NCI-H2107 (cell line): ENCODE measurements at places on chromosomes 5 and 9.

- DNase-seq: no peak
These were observed 194.5 kb downstream of the TRIO start for GRCh38 chr5:14337593-14337992.

DNA sequence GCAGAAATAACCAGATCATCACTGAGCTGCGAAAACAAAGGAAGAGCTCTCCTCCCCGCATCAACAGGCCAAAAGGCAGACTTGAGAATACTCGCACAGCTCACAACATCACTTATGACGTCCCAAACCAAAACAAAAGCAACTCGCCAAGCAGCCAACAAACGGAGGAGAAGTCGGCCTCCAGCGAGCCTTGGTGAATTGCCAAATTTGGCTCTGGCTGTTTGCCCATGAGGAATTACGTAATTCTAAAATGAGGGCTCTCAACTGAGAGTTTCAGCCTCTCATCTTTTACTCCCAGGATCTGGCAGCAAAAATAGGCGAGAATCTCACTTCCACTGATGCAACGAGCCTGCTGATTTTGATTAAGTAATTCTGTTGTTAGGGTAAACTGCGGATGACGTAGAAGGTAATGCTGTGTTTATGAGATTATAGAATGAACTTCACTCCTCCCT, 51.7 kb upstream of the SEMA6A start:
- DNase-seq: peak; percentile 15

GRCh38 chr9:14423815-14424261, 109.9 kb upstream of the NFIB start:
- no peak for DNase-seq

DNA sequence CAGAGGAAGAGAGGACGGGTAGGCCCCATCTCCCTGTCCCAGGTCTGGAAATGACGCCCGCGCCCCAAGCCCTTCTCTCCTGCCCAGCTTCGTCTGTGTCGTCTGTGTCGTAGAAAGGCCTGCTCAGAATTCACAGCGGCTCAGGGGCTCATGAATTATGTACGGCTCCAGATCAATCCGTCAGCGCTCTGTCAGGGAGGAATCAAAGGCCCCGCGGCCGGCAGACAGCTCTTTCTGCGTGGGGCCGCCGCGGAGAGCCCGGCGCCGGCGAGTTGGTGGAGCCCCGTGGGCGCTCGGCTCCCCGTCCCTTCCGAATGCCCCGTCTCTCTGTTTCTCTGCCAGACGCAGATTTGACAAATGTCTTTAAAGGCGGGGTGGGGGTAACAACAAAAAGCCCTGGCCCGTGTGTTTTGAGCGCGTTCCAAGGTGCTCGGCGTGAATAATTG, 83.8 kb upstream of the RAPGEF1 start:
- DNase-seq: no peak

DNA sequence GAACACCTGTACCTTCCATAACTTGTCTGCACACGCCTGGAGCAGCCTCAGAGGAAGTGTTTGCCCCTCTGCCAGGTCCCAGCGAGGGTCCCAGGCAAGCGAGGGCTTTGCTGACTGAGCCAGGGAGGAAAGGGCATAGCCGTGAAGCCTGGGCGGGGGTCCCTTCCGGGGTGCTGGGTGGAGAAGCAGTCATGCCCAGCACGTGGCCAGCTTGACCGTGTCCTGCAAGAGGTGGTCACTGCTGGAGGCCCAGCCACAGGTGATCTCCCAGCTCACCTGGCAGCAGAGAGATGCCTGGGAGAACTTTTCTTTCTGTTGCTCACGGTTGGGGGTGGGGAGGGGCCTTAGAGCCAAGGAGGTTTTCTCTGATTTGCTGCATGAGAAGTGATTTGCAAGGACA, 195.3 kb downstream of the CACNA1B start:
- no peak for DNase-seq

DNA sequence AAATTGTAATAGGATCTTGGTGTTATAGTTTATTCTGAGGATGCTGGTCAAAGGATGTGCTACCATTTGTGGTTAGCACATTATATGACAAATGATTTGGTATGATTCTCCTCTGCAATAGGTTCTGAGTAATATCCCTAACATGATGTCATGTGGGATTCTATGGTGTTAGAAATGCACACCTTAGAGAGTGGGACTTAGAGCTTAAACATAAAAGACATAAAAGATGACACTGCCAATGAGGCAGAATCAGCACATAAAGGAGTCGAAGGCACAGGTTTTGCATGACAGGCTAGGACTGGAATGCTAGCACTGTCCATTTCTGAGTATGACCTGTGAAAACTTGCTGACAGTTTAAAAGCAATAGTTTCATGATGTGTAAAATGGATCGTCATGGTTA, 100.4 kb downstream of the OSTF1 start:
- no peak for DNase-seq

DNA sequence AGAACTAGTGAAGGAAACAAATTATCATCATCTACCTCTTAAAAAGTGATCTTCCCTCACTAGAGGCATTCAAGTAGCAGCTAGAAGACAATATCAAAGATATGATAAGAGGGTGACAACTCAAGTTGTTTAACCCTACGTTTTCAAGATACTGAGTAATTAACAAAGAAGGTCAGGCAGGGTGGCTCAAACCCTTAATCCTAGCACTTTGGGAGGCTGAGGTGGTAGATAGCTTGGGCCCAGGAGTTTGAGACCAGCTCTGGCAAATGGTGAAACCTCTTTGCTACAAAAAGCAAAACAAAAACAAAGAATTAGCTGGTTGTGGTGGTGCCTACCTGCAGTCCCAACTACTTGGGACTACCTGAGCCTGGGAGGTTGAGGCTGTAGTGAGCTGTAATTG, 408.2 kb upstream of the TUSC1 start:
- no peak for DNase-seq

DNA sequence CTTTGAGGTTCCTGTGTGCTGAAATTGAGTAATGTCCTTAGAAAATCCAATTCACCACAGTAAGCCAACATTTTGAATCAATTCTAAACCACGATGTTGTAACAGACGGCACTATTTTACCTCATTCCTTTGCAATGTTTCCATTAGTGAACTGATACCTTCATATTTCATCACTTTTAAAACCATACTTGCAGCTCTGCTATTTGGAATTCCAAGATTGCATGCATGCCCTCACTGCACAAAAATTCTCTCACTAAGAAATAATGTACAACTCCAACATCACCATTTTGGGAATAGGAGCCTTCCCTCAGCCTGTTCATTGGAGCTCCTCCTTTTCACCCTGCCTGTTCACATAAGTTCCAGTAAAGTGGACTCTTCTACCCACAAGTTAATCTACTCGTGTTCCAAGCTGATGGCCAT, 74.8 kb upstream of the TGFBR1 start:
- no peak for DNase-seq

DNA sequence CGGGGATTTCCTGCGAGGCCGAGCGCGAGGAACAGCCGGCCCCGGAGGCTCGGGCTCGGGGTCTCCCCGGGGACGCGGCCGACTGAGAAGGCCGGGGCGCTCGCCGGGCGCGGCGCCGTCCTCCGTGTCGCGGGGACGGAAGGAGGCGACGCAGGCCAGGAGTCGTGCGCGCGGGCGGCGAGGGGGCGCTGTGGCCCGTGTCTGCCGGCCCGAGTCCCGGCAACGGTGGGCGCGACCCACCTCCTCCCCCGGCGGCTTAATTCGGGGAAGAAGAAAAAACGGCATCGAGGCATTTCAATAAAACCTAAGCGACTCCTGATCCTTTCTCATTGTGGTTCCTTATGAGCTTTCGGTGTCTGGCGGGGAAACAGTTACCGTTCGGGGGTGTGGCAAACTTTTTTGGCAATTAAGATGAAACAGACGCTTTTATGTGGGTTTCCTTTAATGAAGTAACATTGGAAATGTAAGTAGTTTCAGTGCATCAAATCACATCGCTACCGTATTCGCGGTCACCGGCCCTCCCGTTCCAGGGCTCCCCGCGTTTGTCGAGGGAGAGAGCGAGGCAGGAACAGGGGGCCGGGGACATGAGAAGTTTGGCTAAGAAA, 3.7 kb upstream of the IRX2 start:
- no peak for DNase-seq

GRCh38 chr9:95574866-95575553, 58.2 kb upstream of the PTCH1 start:
- no peak for DNase-seq

GRCh38 chr9:86782831-86783230, 164.5 kb downstream of the GAS1 start:
- no peak for DNase-seq

GRCh38 chr5:64505769-64506566, at the start of gene RGS7BP:
Gene RGS7BP, plus strand, starts transcription at chr5:64506015. Its CDS starts 610 bp downstream, at chr5:64506625.
- DNase-seq: no peak

DNA sequence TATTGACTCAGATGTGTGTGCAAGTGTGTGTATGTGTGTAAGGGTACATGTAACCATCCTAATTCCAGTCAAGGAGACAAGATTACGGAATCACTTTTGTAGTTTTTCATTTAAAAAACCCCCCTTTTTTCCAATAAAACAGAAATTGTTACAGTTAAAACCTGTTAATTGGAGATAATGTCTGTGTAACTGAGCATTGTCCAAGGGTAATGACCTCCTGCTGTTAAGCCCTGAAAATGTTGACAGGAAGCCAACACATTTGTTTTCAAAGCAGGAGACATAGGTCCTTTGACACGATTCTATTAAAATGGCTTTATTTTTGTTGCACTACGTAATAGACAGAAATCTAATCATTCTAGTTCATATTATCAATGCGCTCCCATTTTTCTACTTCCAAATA, 457.3 kb upstream of the ARRDC3 start:
- no peak for DNase-seq

DNA sequence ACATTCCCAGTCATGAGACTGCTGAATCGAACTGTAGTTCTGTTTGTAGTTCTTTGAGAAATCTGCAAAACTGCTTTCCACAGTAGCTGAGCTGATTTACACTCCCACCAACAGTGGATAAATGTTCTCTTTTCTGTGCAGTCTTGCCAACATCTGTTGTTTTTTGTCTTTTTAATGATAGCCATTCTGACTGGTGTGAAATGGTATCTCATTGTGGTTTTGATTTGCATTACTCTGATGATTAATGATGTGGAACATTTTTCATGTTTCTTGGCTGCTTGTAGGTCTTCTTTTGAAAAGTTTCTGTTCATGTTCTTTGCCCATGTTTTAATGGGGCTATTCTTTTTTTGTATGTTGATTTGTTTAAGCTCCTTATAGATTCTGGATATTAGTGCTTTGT, 187.3 kb upstream of the TLE4 start:
- no peak for DNase-seq

- DNase-seq: no peak
These were observed 276.0 kb downstream of the TENT4A start for GRCh38 chr5:6989230-6989629.

- DNase-seq: no peak
These were observed 509.9 kb downstream of the ZNF608 start for GRCh38 chr5:124236361-124237205.

DNA sequence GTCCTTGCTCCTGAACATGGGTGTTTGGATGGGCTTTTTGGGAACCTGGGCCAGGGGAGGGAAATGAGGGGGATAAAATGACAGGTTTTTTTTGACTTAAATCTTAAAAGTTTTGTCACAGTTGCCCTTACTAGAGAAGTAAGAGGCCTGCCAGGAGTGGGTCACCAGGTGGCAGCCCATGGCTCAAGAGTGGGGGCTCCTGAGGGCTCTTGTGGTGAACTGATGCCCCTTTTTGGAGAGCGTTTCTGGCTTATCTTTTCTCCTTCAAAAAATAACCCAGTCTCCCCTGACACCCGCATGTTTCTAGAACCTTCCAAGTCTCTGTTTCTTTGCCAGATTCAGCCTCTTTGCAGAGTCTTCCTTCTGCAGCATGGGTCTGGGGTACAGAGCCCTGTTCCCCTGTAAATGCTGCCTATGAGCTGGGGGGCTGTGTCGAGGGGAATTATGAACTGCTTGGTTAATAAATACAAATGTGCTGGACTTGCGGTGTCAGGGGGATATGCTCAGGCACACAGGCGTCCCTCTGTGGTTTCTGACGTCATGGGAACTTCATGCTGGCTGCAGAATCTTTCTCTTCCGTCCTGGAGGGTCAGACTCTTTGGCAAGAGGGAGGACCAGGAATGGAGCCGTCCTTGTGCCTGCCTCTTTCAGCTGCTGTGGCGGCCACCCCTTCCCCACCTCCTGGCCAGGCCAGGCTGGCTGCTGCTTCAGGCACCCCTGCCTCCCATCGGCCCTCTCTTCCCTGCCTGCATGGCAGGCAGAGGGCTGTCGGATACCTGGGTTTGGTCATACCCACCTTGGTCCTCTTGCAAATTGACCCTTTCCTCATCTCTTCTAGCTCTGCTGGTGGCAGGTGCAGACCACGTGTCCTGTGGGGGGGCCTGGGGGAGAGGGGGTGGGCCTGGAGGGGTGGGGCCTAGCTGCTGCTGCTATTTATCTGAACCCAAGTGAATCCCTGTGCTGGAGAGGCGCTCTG, 30.1 kb downstream of the PTPA start:
- DNase-seq: peak; percentile 15

DNA sequence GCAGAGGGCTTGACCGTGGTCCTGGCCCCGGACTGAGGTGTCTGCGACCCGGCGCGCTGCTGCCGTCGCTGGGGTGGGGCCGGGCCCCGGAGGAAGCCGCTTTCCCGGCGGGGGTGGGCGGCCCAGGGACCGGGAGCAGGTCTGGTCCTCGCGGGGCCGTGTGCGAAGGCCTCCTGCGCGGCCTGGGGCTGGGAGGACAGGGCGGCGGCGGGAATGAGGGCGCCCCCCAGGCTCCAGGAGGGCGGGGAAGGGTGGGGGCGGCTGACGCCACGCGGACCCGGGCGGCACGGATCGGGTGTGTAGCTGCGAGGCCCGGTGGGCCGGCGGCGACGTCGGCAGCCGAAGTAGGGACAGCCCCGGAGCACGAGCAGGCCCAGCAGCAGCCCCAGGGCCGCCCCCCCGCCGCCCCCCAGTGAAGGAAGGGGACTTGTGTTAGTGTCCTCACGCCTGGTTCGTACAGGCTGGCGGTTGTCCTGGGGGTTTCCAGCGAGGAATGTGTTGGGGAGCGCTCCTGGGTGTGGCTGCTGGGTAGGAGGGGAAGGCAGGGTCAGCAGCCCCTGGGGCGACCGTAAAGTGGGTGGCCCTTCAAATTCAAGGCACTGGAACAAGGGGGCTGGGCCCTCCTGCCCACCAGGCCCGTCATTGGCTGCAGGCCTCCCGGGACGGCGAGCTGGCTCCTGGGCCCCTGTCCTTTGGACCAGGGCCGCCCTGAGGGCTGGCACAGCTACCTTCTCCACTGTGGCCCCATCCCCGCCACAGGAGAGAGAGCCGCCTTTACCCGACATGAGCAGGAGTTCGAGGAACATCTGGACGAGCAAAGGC, 597 bp upstream of the TMEM250 start:
- no peak for DNase-seq

DNA sequence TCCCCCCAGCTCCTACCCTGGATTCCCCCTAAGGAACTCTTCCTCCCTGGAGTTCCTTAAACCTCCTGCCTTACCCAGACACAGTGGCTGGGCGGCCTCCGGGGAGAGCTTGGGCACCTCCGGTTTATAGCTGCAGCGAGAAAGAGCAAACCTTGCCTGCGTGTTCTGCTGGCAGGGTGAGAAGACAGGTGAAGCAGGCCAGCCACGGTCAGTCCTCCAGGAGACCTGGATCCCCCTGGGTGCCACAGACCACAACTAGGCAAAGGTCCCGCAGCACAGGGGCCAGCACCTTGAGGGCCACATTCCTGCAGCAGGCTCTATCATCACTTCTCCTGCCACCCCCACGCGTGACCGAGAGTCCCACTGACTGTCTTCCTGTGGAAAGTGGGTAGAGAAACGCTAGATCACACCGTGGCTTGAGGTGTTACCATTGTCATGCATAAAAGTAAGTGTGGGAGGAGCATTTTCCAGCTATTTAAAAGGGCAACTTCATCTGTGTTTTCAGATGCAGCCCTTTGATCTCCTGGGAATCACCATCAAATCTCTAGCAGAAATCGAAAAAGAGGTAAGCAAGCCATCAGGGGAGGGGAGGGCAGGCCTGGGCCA, 130.2 kb upstream of the LMX1B start:
- DNase-seq: no peak

- no peak for DNase-seq
These were observed 19.0 kb upstream of the FER start for GRCh38 chr5:108728566-108729241.
